ENCODE measurements at places on chromosomes 4 and X.

GRCh38 chr4:120524237-120524636, 398.3 kb downstream of the PRDM5 start:
- DNase-seq = no peak

GRCh38 chr4:71453531-71453930, 114.7 kb downstream of the SLC4A4 start:
- DNase-seq = no peak

- DNase-seq = no peak
Observed at GRCh38 chrX:129875669-129876068, 30.3 kb upstream of the UTP14A start.

GRCh38 chr4:32985256-32985655, 2265.1 kb downstream of the PCDH7 start:
- DNase-seq = no peak

- no peak for DNase-seq
Observed at GRCh38 chr4:124631760-124632159, 80.8 kb downstream of the ANKRD50 start.

DNA sequence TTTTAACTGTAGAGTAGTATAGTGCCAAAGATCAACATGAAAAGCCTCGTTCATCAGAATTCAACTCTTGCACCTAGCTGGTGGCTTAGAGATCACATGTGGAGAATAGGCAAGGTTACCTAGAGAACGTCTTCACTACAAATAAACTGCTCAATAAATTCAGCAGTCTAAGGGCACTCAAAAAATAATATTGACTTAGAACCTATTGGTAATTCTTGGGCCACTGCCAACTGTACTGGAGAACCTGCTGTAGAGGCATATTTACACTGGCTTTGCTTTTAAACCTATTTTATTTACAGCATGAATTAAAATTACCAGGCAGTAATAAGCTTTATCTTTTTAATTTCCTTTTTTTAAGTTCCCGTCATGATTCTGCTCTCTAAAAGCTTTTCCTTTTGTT, 343.7 kb downstream of the PDHA2 start:
- no peak for DNase-seq

GRCh38 chr4:58936436-58936835, 1826.3 kb upstream of the IGFBP7 start:
- no peak for DNase-seq

DNA sequence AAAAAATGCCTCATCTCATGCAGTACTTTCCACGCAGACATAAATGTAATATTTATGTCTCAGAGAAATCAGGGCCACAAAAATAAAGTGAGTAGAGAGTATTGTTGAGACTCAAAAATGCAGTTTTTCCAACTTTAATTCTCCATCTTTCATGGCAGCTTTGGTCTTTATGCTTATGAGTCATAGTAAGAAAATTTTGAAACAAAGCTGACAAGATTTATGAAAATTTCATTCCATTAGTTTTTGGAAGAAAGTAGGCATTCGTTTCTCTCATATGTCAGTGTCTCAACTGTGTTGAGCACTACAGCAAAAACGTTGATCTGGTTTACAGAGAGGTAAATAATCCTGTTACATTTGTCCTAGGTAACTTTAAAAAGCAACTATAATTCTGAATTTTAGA, 656.8 kb downstream of the IQCM start:
- no peak for DNase-seq

- DNase-seq = no peak
Observed at GRCh38 chrX:37746218-37746941, 33.5 kb upstream of the CYBB start.

DNA sequence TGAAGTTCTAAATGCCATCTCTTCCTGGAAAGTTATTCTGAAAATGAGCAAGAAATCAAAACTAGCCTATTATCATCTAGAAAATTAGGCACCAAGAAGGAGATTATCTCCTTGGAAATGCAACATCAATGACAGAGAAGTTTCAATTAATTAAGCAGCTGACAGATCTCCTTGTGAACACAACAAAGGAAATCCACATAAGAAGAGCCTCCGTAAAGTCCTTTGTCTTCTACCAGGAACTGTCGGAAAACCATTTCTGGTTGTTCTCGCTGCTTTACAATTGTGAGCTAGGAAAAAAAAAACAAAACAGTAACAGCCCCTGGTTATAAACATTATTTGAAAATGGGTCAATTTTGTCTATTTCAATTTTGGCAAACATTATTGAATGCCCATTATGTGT, 38.2 kb downstream of the METTL14 start:
- no peak for DNase-seq

- DNase-seq = no peak
Observed at GRCh38 chr4:168118116-168118655, 25.8 kb downstream of the ANXA10 start.

DNA sequence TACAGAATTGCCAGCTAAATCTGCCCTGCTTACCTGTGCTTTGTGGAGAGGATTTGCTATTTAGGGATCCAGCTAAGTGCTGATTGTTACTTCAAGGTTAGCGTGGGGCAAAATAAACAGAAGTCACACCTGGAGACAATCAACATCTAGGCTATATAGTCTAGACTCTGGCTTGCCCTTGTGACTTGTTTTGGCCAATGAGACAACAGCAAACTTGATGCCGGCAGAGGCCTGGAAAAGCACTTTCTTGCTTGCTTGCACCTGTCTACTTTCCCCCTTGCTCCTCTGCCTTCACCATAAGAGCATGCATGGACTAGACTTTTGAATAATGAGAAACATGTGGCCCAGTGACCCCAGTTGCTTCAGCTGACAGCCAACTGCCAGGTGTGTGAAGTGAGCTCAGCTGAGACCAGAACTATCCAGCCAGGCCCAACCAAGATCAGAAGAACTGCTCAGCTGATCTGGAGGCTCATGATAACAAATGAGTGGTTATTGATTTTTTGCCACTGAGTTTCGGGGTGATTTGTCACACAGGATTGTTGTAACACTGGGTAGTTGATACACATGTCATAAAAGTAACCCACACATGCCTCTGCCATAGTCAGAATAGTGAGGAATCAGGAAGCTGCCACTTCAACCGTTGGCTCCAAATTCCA, 164.4 kb downstream of the RBMX2 start:
- no peak for DNase-seq

GRCh38 chrX:139936259-139936658, 3.4 kb upstream of the ATP11C start:
- DNase-seq = no peak

DNA sequence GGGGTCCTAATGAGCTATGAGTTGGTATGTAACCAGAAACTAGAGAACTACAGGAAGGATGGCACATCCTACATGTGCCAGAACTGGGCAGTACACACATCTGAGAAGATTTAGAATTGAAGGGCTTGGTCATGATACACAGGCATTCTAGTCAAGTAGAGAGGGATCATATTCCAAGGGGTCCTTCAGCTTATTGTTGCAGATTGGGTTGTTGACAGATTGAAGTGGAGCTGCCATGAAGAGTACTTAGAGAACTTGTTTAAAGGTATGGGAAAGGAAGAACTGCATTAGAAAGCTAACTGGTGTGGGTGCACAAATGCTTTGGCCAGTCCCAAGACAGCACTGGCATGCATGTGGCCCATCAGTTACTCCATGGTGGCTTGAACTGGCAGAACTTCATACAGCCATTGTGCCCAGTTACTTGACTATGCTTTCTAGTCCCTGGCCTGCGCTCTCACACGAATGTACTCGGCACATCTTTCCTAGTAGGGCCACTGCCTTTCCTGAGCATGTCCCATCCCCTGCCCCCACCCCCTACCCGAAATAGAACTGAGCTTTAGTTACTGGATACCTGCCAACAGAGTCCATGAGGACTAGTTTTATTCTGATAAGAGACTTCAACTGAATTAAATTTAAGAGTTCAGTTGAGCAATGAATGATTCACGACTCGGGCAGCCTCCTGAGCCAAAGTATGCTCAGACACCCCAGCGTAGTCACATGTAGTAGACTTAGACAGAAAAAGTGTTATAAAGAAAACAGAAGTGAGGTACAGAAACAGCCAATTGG, 64.0 kb downstream of the CCNG2 start:
- DNase-seq = no peak

DNA sequence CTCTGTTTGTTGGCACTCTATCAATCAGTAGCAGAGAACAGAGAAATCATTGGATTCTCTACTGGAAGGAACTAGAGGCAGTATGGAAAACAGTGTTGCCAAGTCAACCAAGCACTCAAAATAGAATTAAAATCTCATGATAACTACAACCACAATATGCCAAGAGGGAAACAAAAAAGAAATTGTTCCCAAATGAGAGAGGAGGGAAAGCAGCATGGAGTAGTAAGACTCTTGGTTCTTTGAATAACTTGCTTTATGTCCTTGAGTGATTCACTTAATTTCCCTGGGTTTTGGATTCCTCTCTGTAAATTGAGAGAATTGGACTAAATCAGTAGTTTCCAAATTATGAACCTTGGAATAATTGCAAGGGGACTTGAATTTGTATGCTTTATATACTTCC, 285.5 kb upstream of the ANKRD50 start:
- DNase-seq = no peak
